ENCODE measurements at places on chromosomes 16 and 17.
A peak's percentile ranks its signal among the peaks of the same experiment; 100 is the strongest.

- DNase-seq: no peak
Observed at GRCh38 chr17:30915833-30916611, 5.7 kb upstream of the ADAP2 start.

DNA sequence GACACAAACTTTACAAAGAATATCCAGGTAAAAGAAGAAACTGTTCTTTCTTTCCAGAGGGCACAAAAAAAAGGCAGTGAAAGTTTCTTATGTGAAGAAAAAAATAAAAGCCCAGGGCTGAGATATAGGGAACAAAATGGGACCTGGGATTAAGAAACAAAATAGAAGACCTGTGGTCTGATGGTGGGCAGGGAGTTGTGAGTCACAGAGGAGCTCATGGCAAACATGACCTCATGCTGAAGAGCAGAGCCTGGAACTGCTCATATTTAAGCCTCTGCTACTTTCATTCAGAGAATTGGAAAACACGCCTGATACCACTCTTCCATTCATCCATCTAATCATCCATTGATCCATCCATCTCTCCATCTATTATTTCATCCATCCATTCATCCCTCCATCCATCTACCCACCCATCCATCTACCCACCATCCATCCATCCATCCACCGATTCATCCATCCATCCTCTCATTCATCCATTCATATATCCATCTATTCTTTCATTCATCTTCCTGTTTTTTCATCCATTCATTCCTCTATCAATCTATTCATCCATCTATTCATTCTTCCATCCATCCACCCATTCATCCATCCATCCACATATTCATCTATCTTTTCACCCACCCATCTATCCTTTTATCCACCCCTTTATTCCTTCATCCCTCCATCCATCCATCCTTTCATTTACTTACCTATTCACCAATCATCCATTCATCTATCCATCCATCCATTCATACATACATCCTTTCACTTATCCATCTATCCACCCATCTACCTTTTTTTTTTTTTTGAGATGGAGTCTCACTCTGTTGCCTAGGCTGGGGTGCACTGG, 30.0 kb downstream of the WFDC1 start:
- DNase-seq: no peak

DNA sequence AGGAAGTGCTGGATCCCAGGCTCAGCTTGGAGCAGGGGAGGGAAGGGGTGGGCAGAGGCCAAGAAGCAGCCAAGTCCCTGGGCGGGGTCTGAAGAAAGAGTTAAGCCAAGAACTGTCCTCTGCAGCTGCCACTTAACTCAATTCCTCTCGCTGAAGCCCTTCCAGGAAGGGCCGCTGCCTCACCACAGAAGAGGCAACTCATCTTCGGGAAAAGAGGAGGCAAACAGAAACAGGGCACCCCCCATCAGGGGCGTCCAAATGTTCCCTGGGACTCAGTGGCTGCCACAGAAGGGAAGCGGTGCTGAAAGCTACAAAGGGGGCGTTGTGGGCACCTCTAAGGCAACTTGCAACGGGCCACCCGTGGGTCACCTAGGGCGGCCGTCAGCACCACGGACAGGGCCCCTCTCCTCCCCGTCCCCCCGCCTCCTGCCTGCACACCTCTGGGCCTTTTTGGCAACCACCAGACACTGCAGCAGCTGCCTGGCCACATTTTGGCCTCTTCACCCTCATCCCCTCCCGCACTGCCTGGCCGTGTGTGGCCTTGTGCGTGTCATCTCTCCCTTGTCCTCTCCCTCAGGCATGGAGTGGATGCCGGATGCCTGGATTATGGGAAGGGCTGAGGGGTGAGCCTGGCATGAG, 2.5 kb downstream of the TLCD3B start:
- no peak for DNase-seq

- DNase-seq: no peak
Observed at GRCh38 chr16:6153901-6154300, 1056.3 kb upstream of the EEF2KMT start.

- DNase-seq: no peak
Observed at GRCh38 chr17:35943537-35943936, at the start of gene LYZL6. LYZL6 (minus strand) TSS chr17:35943713; CDS start chr17:35939356, 4,357 bp downstream.

DNA sequence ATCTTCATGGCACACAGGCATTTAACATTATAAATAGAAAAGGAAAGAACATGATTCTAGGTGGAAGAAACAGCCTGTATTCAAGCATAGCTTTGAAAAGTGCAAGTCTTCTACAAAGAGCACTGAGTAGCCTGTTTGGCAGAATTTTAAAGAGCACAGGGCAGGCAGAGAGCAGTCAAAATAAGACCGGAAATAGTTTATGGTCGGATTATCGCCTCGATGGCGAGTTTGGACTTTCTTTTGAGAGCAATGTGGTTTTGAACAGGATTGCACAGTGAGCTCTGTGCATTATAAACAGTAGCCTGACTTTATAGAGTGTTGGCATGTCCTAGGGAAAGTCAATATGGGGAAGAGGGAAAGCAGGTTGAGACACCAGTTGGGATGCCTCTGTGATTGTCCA, 6.2 kb upstream of the TMEM100 start:
- DNase-seq: no peak

DNA sequence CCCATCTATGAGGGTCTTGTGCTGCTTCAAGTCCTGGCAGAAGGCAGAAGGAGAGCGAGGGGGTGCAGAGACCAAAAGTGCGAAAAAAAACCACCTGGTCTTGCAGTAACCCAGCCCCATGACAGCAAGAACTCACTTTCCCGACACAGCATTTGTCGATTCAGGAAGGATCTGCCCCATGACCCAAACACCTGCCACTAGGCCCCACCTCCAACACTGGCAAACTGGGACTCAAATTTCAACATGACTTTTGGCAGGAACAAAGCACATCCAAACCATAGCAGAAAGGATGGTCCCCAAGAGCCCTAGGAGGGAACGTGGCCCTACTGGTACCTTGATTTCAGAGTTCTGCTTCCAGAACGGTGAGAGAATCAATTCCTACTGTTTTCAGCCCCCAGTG, 34.7 kb upstream of the KLHDC4 start:
- no peak for DNase-seq

DNA sequence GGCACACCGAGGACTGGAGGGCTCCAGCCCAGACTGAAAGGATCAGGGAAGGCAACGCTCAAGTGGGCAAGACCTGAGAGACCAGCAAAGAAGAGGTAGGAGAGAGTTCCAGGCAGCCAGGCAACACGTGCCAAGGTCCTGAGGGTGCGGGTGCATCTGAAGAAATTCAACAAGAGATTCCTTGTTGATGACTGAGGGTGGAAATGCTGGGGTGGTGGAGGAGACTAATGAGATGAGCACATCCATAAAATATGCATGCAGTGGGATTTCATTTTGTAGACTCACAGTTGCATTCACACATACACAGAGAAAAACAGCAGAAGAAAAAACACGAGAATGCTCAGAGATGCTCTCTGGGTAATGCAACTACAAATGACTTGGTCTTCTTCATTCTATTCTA, 154.8 kb upstream of the FOXF1 start:
- DNase-seq: no peak

- no peak for DNase-seq
Observed at GRCh38 chr16:19559242-19559910, 3.9 kb downstream of the VPS35L start.

DNA sequence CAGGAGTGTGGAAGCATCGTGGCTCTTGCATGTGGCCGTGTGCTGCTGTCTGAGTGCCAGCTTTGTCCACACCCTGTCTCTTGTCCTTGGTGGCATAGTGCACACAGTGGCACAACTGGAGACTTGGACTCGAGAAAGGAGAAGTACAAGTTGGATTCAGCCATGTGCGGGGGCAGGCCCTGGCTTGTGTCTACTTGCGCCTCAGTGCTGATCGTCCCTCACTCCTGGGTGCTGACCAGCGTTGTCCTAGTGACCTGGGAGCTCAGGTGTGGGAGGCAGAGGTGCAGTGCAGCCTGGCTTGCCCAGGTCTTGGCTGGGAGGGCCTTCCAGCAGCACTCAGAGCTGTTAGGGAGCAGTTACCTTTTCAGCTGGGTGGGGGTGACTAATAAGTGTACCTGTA, 20.6 kb downstream of the MPRIP start:
- no peak for DNase-seq

- no peak for DNase-seq
Observed at GRCh38 chr17:42275527-42276358, 448 bp downstream of the STAT5B start.

DNA sequence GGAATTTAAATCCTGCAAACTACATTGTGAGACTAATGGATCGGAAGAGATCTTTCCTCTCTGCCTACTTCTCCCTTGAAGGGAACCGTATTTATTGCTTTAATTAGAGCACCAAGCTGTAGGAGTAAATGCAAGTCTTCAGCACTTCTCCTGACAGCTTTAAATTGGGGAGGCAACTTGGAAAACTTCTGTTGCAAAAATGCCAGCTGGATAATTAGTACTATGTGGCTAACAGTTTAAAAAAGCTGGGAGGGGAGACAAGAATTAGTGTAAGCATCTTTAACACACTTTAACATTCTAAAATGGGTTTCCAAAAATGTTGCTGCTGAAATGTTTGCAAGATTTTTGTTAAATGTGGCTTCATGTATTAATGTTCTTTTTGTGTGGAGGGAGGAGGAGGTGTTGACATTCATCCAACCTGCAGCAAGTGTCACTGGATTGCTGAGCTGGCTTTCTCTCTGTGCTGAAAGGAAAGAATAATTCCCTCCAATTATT, 108.5 kb downstream of the PCTP start:
- no peak for DNase-seq

- DNase-seq: no peak
Observed at GRCh38 chr16:74700116-74700437, 585 bp downstream of the MLKL start.

GRCh38 chr17:61786088-61786487, 77.2 kb downstream of the BRIP1 start:
- no peak for DNase-seq

- DNase-seq: no peak
Observed at GRCh38 chr17:60901242-60901641, 223.6 kb downstream of the BCAS3 start.

- peak; percentile 97 for DNase-seq
Observed at GRCh38 chr17:75693500-75694481, 26.7 kb downstream of the SAP30BP start.

DNA sequence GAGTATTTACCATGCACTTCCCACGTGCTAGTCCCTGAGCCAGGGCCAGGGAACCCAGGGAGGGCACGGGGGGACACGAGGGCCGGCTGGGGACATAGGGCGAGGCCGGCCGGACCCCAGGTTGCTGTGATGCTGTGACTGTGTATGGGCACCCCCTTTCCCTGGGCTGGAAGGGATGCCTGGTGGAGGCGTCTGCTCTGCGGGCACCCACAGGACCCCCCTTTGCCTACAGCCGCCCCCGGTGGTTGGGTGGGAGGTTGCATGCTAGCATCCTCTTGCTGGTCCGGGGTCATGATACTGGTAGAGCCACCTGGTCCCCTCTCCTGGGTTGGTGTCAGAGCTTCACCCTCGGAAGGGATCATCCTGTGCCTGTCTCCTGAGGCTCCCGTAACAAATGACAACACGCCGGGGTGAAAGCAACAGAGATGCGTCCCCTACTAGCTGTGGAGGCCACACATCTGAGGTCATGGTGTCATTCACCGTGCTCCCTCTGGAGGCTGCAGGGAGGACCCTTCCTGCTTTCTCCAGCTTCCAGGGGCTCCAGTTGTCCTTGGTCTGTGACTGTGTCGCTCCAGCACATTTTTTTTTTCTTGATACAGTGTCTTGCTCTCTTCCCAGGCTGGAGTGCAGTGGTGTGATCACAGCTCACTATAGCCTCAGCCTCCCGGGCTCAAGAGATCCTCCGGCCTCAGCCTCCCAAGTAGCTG, 3.1 kb upstream of the CIAO3 start:
- no peak for DNase-seq

DNA sequence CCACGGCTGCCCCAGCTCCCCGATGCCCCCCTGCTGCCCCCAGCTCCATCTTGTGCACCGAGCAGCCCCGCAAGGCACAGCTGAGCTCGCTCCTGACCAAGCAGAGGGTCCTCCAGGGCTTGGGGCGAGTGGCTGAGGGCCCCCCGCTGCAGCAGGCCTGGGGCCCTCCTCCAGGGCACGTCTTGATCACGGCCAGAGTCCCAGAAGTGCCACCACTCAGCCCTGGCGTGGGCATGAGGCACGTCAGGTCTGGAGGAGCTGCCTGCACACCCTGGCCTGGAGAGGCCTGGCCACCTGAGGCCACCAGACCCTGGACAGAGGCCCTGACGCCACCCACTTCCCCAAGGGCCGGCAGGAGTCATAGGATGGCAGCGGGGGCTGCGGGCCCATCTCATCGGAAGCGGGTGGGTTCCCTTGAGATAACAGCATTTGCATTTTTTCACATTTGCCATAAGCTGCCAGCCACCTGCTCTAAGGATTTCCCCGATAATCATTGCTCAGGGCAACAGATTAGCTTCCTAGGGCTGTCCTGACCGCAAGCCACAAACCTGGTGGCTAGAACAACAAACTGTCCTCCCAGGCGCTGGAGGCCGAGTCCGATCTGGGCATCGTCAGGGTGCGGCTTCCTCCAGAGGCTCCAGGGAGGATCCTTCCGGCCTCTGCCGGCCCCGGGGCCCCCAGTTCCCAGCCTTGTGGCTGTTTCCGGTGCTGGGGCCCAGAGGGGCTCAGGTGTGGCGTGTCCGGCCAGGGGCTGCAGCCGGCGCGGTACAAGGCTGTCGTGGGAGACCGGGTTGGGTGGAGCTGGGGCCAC, 23.9 kb upstream of the C1QTNF8 start:
- no peak for DNase-seq

DNA sequence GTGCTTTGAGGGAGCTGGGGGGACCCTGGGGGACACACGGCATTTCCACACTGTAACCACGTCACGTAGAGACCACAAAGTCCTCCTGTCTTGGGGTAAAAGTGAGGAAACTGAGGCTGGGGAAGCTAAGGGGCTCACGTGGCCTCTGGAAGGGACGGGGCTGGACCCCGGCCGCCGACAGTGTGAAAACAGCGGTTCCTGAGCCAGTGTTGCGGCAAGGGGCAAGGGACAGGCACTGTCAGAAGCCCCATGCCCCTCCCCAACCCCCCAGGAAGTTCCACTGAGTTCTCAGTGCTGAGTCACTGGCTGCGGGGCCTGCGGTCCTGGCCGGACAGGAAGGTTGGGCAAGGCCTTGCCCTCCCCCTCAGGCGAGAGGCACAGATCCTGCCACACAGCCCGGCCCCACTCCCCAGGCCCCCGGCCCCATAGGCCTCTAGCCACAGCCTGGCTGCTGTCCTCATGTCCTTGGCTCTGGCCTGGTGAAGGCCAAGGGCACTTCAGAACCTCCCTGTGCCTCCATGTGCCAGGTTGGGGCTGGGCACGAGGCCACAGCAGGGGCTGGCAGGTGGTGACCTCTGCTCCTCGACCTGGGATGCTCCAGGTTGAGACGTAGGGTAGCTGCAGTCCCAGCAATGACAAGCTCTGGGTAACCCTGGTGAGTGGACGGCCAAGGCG, 5.0 kb upstream of the CCDC57 start:
- DNase-seq: no peak

DNA sequence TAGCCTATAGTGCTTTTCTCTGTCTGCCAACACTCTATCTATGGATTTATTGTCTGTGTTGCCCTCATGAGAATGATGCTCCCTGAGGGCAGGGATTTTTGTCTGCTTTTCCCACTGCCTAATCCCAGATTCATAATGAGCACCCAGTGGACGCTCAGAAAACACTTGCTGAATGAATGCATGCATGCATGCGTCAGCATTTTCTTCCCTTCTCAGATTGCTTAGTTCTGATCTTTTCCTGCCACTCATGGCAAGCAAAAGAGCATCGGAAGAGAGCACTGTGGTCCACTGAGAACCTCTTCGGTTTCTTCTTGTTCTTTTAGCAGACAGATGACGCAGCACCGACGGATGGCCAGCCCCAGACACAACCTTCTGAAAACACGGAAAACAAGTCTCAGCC, 246.8 kb downstream of the RBFOX1 start:
- no peak for DNase-seq

Measured in nucleus accumbens (tissue), 56 donors.